GM13976 (cell line): ENCODE measurements at places on chromosomes 11 and 22.
A peak's percentile ranks its signal among the peaks of the same experiment; 100 is the strongest.

DNA sequence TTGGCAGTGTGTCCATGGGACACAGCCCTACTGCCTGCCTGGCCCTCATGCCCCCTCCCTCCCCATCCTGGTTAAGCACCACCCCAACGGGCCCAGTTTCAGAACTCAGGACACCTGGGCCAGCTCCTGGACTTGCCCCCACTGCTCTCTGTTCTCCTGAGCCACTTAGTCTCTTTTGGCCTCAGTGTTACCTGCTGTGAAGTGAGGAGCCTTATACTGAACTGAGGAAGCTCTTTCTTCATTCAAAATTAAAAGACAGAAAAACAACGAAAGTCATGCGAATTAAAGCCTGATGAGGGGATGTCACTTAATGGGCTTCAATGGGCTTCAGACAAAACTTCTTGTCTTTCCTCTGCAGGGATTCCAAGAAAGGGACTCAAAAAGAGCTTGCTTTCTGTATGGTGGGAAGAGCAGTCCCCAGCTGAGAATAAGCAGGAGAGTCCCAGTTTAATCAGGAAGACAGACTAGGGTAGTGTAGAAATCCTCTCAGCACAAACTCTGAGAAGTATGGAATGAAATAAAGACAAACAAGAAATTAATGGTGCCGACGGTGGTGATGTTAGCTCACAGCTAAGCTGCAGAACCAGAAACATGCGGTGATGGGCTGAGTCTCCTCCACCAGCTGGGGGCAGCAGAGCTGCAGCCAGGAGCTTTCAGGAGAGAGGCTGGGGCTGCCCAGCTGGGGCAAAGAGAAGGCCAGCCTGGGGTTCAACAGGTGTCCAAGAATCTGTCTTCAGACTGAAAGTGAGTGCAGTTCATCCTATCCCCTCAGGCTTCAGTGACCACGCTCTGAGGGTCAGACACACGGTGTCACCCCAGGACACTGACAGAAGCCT lies 101.0 kb downstream of the GGTLC2 start:
- peak; percentile 58 for DNase-seq

- no peak for DNase-seq
These were observed 75.9 kb upstream of the SEPTIN5 start for GRCh38 chr22:19638282-19639015.

GRCh38 chr11:2991452-2992233 lies 486 bp downstream of the NAP1L4 start:
- no peak for DNase-seq

GRCh38 chr11:12845739-12846358 lies 163.3 kb upstream of the RASSF10 start:
- no peak for DNase-seq

- DNase-seq, result no peak
These were observed 25.7 kb upstream of the ALDH3B2 start for GRCh38 chr11:67700141-67700540.

DNA sequence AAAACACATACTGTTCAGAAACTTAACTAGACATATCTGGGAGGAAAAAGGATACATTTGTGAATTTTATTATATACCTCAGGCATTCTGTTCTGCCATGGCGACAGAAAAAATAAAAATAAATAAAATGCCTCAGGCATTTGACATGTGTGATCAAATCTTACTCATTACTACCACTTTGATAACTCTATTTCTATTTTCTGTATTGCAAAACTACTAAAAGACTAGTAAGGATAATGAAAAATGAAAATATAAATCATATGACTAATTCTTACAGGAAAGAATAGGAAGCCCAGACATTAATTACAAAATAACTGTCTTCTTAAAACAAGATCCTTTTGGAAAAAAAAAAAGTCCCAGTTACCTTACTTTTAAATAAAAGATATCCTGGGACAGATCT lies 5.3 kb downstream of the PICALM start:
- DNase-seq, result no peak

- DNase-seq, result no peak
These were observed 105.9 kb upstream of the ARHGAP20 start for GRCh38 chr11:110818032-110818687.

DNA sequence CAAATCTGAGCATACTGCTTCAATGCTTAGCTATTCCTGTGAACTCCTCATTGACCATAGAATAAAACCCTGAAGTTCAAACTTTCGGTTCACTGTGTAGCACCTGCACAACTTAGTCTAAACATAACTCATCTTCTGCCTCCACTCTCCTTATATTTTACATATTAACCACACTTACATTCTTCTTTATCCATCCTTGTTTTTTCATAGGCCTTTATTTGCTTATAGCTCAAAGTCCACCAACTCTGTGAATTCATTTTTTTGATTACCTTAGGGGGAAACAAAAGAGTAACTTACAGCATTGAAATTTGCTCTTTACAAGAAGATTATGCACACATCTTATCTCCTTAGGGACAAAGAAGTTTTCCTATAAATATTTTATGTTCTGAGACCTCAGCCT lies 521.6 kb upstream of the FAT3 start:
- DNase-seq, result no peak

DNA sequence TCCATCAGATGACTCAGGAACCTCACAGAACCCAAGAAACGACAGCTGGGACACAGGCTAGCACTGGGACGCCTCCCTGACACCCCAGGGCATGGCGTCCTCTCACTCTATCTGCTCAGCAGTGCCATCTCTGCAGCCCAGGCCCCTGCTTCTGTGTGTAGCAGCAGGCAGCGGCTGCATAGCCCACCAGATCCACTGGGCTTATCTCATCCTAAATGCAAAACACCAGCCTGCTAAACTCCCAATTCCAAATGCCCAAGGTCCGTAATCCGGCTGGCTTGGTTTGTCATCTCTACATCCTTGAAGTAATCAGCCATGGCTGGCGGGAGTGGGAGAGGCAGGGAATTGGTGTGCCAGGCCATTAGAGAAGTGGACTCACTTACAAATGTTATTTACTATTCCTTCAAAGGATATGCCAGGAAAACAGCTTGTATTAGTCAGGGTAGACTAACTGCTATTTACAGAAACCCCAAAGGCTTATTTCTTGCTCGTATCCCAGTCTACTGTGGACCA lies 30.7 kb downstream of the SPATA19 start:
- DNase-seq, result no peak

- DNase-seq, result no peak
These were observed 55.1 kb downstream of the PACSIN2 start for GRCh38 chr22:42959576-42960509.

- DNase-seq, result no peak
These were observed 876.9 kb upstream of the RAG2 start for GRCh38 chr11:37474889-37475288.

DNA sequence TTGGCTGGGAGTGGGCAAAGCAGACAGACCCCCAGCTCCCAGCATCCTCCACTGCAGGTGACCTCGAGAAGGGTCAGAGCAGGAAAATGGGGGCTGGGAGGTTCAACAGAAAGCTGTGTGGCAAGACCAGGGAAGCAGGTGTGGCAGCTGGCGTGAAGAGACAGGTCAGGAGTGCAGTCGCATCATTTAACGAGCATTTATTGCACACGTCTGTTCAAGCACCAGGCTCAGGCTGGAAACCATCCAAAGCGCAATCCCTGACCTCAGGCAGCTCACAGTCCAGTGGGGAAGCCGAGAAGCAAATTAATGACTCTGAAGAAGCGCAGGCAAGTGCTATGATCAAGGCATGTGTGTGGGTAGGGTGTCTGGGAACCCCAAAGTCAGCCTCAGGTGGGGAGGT lies 7.4 kb downstream of the SLC25A45 start:
- no peak for DNase-seq

GRCh38 chr11:96079691-96080090 lies 155.8 kb upstream of the MTMR2 start:
- DNase-seq, result no peak

DNA sequence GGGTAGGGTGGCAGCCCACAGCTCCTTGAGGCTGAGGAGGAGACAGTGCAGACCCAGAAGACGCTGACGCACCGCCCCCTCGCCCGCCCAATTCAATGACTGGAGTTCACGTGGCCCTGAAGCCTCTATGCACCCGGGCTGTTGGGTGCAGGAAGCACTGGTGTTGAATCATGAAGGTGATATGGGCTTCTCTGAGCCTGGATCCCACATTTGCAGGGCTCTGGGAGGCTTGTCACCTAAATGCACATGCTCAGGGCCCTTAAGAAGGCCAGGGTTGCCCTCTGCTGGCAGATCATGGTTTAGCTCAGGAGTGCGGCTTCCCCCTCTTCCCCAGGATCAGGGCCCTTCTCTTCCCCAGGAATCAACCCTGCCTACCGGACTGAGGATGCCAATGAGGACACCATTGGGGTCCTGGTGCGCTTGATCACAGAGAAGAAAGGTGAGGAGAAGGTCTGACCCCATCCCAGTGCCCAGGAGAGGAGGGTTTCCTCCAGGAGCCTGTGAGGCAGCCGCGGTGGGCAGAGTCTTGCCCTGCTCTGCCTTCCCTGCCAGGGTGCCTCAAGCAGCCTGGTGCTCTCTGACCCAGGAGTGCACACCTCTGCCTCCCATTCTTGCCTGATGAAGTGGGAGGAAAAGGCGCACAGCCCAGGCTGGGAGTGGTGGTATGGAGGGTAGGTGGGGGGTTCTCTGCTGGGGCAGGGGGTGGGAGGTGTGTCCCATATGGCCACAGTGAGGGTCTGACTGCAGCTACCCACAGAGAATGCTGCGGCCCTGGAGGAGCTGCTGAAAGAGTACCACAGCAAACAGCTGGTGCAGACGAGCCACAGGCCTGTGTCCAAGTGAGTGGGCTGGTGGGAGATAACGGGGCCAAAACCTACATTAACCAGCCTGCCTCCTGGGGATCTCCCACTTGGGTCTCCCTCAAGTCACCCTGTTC lies 17.5 kb downstream of the RELT start:
- DNase-seq, result peak; percentile 88

- DNase-seq, result no peak
These were observed 12.1 kb downstream of the CECR2 start for GRCh38 chr22:17381192-17381913.

GRCh38 chr11:69131644-69132300 lies 24.0 kb upstream of the SMIM38 start:
- no peak for DNase-seq

DNA sequence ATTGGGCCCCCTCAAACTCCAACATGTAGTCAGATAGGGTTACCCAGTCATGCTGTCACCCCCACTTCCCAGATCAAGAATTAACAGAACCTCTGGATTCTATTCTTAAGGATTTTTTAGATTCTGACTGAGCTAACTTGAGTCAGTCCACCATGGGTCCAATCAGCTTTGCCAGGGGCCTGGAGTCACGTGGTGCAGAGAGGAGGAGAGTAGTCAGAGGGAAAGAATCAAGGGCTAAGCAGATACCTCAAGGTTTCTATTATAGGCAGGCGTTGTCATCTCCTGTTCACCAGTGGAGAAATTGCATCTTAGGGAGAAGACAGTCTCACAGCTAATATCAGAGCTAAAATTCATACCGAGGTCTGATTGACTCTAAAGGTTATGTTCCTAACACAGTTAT lies 28.2 kb downstream of the FZD4 start:
- DNase-seq, result no peak

- DNase-seq, result no peak
These were observed 42.4 kb upstream of the PRODH start for GRCh38 chr22:18978506-18978905.

DNA sequence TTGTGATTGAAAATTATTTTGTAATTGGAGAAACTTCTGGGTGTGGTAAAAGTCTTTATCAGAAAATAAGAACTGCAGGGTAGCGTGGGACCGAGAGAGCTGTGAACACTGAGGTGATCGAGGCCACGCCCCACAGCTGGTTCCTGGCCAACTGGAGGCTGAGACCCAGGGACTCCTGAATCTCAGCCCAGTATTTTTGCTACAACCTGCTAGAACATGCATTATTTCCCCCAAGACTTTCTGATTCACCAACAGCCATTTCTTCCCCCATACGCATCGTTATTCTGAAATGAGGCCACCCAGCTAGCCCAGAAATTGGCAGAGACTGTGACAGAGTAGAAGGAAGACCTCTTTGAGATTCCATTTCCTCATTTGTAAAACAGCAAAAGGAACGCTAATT lies 3.4 kb upstream of the FGF19 start:
- no peak for DNase-seq

GRCh38 chr22:37855462-37855861 lies 6.2 kb downstream of the EIF3L start:
- DNase-seq, result no peak

GRCh38 chr11:65767406-65767805 lies 13.4 kb downstream of the AP5B1 start:
- DNase-seq, result no peak

DNA sequence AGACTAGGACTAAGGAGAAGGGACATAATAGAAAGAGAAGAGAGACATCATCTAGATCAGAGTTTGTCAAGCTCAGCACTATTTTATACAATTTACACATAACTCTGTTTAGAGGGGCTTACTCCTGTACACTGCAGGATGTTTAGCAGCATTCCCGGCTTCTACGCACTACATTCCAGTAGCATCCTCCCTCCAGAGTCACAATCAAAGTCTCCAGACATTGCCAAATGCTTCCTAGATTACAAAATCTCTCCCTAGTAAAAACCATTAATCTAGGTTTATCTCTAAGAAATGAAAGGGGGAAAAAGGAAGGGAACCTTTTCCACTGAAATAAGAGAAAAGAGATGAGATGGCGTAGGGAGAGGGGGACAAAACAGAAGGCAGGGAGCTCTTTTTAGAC lies 4.0 kb downstream of the USP28 start:
- DNase-seq, result no peak
